ENCODE measurements at places on chromosomes 7 and 10.

DNA sequence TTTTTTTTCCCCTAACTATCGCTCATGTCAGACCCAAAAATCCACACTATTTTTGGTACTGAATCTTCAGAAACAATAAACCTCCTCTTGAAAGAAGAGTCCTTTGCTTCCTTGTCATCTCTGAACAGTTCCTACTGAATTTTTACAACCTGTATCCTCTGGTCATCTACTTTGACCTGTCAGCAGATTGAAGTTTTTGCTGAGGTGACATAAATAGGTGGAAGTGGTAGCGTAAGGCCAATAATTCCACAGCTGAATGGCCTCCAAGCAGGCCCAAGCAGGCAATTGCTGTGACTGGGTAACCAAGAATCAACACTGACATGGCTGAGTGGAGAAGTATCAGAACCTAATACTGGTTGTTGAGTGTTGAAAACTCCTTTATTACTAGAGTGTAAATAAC, 117.4 kb upstream of the MAGI2 start:
- DNase-seq, result no peak

GRCh38 chr10:30803892-30804322, 174.4 kb upstream of the LYZL2 start:
- no peak for DNase-seq

DNA sequence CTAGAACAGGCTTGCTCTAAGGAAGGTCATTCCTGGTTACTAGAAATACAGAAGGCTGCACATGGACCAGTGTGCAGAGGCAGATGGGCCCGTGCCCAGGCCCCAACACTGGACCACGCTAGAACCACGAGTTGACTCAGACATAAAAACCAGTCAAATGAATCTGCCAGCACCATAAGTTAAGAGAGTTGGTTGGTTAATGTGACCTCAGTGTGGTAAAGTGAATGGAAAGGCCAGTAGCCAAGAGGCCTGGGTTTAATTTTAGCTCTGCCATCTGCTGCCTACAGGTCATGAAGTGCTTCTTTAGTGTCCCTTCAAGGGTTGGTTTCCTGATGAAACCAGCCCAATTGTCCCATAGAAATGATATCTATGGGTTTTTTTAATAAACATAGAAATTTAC, 329.6 kb upstream of the NRP1 start:
- no peak for DNase-seq

DNA sequence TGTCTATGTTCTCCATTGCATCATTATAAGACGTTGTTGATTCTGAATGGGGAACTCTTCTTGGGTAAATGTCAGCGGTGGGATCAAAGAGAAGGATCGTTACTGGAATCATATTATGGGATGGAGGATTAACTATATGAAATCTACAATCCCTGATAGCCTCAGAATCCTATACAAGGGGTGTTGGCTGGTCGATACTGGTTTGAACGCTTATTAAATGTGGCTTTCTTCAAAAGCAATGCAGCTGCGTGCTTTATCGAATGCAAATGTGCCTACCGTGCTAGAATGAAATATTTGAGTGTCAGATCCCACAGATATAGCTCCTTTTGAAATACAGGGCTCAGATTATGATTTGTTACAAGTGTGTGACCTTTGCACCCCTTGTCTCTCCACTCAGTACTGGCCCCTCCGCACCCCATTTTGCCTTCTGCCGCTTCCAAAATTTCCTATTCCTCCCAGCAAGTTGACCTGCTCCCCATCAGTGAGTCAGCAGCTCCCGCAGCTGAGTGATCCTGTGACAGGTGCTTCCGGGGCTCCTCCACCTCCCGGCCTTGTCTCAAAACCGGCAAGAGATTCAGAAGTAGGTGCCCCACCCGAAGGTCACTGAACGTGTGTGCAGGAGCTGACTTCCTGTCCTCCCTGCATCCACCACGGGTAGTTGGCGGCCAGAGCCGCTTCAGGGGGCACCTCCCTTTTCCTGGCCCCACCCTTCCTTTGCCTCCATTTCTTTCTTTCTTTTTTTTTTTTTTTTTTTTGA, 76.6 kb downstream of the PTPRE start:
- DNase-seq, result no peak

DNA sequence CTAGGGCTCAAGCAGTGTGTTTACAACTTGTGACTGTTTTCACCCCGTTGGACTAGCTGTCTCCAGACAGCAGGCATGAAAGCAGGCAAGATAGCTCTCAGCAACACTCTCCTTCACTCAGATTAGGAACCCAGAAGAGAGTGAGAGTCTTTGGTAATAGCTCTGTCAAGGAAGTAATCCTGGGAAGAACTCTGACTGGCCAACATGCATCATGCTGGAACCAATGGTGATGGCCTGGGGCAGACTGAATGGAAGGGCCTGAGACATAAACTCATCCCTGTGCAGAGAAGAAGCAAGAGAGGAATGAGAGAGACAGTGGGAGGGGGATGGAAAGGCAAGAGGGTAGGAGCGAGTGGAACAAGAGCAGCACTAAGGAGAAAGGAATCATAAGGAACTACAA, 48.9 kb downstream of the AKR1D1 start:
- no peak for DNase-seq

- no peak for DNase-seq
Observed at GRCh38 chr10:69659241-69660038, 29.4 kb downstream of the FAM241B start.

GRCh38 chr7:155878250-155878649, 66.0 kb upstream of the SHH start:
- DNase-seq, result no peak

- no peak for DNase-seq
Observed at GRCh38 chr7:22633286-22633953, 93.6 kb upstream of the IL6 start.

- DNase-seq, result no peak
Observed at GRCh38 chr7:51366930-51367613, 50.5 kb upstream of the COBL start.

All from stimulated activated naive CD4-positive, alpha-beta T cell (primary cell).